ENCODE measurements at places on chromosomes 3 and 15.

- no peak for DNase-seq
Observed at GRCh38 chr15:41606997-41607396, 48.0 kb downstream of the TYRO3 start.

GRCh38 chr3:186664506-186664905 is 1.3 kb upstream of the HRG start:
- no peak for DNase-seq

- peak; percentile 65 for DNase-seq
Observed at GRCh38 chr3:183260167-183260904, 7.3 kb downstream of the B3GNT5 start.

DNA sequence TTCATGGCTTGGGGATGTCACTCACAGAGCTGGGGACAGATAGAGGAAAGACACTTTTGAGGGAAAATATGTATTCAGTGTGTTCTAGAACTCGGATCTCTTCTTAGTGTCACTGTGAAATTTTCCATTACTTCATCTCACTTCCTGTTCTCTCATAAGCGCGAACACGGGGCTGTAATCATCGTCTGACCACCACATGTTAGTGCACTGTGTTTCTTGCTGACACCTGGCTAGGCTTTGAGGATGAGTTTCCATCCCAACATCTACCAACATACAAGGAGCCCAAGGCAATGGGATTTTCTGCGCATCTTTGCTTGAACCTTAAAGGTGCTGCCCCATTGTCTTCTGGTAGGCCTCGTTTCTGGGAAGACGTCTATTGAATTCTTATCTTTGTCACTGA is 84.0 kb downstream of the LIPC start:
- DNase-seq: peak; percentile 48

- DNase-seq: no peak
Observed at GRCh38 chr3:69648126-69648525, 91.1 kb upstream of the MITF start.

DNA sequence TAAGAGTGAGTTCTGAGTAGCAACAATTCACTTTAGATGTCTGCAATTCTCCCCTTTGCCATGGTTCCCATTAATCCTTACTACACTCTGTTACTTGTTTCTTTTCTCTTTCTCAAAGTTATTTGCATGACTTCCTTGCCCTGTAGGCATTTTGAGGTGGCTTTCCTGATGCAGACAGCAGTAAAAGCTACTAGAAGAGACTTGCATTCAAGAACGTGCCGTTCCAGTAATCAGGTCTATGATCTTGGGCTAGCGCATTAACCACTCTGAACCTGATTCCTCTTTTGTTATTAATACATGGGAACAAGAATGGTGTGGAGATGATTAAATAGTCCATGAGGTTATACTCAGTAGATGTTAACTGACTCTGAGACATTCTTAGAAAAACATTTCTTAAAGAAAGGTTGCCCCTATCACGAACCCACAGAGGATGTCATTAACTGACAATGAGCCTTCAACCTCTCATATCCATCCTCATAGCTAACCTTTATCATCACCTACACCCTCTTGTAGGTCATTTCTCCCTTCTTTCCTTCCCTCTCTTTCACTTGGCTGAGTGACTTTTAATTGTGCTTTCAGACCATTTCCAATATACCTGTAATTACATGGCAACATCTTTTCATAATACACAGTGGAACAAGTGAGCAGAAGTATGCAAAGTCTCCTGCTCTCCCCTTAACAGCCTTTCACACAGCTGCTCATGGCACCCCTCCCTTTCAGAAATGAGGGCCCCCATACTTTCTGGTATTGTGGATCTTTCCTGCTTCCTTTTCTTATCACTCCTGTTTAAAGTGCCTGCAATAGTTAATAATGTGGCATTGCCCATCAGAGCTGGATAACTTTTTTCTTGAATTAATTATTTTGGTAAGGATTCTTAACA is 175.9 kb downstream of the CHST2 start:
- DNase-seq: peak; percentile 79

GRCh38 chr3:57091521-57092273 is 31.2 kb downstream of the SPATA12 start:
- DNase-seq: peak; percentile 68

DNA sequence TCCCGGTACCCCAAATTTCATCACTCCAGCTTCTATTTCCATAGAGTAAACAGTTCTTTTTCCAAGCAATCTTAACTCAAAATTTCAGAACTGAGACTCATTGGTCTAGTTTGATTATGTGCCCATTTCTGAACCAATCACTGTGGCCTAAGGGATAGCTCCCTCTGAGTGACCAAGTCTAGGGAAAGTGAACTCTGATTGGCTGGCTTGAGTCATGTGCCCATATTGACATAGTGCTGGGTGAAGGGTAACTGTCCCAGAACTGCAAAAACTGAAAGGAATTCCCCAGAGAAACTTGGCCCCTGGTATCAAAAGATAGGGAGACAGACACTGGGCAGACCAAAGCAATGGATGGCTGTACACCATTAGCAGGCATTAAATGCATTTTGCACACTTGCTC is 171.2 kb upstream of the WNT5A start:
- no peak for DNase-seq

All from Karpas-422 (cell line).